ENCODE measurements at places on chromosomes 6 and 20.
A peak's percentile ranks its signal among the peaks of the same experiment; 100 is the strongest.

DNA sequence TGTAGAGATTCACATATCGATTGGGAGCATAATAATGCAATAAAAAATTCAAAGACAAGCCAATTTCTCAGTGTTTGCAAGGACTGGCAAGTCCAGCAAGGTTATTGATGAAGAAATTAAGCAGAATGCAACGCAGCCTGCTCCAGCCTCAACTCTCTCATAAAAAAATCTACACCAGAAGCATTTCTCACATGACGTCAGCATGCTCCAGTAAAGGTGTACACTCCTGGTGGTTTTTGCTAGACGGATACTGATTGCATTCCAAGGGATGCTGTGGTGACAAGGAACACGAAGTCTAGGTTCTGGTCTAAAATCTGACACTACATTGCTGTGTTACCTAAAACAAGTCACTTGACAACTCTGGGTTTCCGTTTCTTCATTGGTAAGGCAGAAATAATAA, 167.4 kb upstream of the PRND start:
- no peak for DNase-seq

DNA sequence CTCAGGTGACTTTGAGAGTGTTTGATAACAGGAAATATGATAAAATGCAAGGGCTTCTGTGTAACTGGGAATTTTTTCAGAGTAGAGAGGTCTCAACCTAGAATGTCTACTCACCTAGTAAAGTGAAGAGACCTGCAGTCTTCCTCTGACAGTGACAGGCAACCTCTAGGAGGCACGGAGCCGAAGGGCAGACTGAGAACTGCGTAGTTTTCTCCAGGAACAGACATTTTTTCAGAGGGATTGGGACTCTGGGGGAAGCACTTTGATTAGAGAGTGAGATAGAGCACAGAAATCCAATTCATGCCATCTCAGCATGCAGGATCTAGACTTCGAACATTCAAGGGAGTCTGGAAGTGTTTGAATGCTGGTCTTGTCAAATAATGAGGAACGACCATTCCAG, 213.3 kb downstream of the AKAP7 start:
- DNase-seq: no peak

DNA sequence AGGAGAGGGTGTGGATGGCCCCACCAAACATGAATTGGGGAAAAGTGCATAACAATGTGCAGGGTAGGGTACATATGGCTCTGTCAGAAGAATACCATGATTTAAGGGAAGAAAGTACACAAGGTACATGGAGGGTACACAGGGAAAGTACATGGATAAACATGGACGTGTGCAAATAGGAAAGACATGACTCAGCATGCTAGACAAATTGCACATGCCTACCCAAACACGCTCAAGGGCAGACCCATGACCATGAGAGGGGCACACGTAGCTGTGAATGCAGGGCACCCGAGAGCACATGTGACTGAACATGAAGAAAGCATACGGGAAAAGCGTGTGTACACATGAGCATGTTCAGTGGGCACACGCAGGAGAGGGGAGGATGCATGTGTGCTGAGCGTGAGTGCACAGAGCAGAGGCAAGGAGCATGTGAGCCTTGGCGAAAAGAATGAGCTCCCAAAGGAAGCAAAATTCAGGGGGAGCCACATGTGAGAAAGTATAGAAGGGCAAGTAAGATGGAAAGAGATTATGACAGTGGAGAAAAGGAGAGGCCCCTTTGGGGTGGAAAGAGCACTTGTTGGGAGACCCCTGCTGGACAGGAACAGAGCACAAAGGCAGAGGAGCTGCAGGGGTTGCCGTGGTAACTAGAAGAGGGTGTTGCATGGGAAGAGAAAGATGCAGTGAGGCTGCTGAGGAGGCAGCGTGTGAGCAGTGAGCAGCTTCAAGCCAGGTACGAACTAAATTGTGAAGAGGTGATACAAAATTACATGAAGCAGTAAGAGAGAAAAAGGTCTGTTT, 17.8 kb downstream of the OR2H2 start:
- peak; percentile 49 for DNase-seq

GRCh38 chr20:56934888-56935287, 305.8 kb downstream of the TFAP2C start:
- no peak for DNase-seq

GRCh38 chr6:57216235-57217101, 5.6 kb downstream of the RAB23 start:
- peak; percentile 28 for DNase-seq

- peak; percentile 30 for DNase-seq
These were observed 168.0 kb downstream of the HDGFL1 start for GRCh38 chr6:22737331-22737730.

DNA sequence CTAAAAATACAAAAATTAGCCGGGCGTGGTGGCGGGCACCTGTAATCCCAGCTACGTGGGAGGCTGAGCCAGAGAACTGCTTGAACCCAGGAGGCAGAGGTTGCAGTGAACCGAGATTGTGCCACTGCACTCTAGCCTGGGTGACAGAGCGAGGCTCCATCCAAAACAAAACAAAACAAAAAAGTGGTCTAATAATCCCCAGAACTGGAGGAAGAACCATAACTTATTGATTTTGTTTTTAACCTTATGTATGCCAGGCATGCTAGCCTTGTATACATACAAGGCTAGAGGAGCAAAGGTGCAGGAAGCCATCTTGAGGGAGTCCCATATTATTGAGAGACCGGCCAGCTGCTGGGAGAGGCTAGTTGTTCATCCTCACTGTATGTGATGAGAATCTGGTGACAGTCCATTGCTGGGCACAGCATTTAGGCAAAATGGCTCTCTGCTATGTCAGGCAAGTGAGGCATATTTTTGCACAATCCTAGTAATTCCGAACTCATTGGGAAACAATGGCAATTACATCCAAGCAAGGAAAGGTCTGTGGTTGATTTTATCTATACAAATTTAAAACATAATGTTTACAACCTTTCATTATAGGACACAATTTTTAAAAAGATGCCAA, 18.0 kb downstream of the HFE start:
- DNase-seq: no peak

GRCh38 chr6:1024587-1024986, 287.3 kb upstream of the FOXQ1 start:
- no peak for DNase-seq

GRCh38 chr6:20234136-20234535, 21.9 kb upstream of the MBOAT1 start:
- DNase-seq: no peak

- DNase-seq: no peak
These were observed 309.3 kb downstream of the HDGFL1 start for GRCh38 chr6:22878706-22879105.

DNA sequence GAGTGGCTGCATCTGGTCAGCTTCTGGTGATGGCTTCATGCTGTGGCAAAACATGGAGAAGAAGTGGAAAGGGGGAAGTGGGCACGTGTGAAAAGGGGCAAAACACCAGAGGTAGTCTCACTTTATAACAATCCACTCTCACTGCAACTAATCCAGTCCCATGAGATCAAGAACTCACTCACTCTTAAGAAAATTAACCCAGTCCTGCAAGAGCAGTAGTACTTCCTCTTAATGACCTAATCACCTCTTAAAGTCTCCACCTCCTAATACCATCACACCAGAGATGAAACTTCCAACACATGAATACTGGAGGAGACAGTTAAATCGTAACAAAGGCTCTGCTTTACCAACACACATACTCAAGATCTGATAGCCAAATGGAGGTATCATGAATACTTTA, 152.6 kb downstream of the THEMIS start:
- no peak for DNase-seq

DNA sequence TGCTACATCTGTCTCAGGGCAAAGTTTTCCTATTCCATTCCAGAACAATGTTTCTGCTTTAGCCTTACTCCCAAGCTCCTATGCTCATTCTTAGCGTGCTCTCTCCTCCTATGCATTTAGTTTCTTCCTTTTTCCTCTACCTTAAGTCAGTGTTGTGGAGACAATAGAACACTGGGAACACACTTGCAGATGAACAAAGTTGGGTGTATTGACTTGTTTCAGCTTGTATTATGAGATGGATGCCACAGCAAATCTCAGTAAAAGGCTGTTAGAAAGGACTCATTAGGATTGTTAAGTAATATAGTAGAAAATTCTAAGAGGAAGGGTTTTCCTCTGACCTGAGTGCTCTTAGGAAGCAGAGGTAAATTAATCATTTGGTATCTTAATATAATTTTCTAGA, 48.4 kb downstream of the BMP5 start:
- no peak for DNase-seq

DNA sequence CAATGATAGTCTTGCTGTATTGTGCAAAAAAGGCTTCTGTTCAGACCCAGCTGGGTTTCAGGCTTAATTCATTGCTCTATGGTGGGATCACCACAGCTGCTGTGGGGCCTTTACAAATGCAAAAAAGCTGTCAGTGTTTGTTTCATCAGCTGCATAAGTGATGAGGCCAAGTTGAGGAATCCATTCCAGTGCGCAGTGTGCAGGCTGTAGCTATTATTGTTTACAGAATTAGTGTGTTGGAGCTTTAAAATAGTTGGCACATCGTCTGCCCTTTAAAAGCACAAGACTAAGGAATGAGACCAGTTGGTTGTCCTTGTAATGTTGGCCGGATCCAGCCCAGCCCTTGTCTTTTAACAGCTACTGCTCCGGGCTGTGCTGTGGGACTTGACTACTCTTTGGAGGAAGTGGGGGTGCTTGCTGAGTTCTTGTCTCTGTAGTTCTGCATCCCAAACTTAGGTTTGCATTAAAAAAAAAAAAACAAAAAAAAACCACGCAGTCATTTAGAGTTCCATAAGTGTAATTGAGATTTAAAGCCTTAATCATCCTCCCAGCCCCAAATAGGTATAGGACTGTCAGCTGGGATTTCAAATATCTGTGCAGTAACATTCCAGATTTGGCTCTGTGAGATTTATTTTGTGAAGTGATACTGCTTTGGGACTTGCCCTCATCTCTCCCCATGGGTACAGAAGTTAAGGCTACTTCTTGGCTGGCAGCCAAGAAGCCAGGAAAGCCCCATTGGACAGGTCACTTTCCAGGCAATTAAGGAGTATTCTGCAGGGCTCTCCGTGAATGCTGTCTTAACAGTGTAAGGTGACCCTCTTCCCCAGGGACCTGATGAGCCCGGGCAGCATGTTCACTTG, 19.3 kb downstream of the JARID2 start:
- DNase-seq: peak; percentile 36

DNA sequence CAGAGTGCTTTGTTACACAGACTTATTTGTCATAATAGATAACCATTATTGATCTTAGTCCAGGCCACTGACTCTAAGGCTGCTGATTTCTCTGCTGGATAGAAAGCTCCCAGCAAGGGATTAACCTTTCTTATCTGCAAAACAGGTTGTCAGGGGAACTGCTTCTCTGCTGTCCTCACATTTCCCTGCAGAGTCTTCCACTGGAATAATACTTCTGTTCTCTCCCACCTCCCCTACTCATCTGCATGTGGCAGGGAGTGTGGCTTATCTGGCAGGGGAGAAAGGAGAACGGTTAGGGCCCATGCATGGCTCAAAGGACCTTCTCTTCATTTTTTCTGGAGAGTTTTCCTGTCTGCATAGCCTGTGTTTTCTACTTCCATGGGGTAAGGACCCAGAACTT, 86.2 kb downstream of the LAMP5 start:
- DNase-seq: no peak

- peak; percentile 27 for DNase-seq
These were observed 32.8 kb upstream of the HBS1L start for GRCh38 chr6:135087403-135087802.

DNA sequence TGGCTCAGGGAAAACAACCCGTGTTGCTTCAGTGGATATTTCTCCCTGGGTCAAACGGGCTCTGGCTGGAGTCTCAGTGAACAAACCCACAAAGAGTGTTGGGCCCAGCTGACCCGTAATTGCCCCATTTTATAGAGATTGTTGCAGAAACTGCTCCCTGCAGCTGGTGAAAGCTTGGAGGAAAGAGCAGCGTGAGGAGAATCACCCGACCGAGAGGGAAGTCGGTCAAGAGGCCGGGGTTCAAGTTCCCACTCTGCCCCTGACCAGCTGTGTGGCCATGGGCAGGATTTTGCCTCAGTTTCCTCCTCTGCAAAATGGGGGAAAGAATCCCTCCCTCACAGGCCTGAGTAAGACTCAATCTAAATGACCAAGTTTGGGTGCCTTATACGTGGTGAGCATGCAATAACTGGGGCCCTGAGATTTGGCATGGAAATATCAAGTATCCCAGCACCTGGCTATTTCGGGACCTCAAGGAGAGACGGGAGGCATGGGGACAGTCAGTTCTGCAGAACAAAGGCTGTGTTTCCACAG, 1.7 kb upstream of the TGM2 start:
- no peak for DNase-seq

- DNase-seq: no peak
These were observed 63.5 kb upstream of the STMND1 start for GRCh38 chr6:17038316-17038715.

GRCh38 chr6:13296536-13296997, 31.8 kb downstream of the TBC1D7 start:
- DNase-seq: peak; percentile 7

- DNase-seq: no peak
These were observed 126.6 kb upstream of the NAA20 start for GRCh38 chr20:19890445-19891051.

DNA sequence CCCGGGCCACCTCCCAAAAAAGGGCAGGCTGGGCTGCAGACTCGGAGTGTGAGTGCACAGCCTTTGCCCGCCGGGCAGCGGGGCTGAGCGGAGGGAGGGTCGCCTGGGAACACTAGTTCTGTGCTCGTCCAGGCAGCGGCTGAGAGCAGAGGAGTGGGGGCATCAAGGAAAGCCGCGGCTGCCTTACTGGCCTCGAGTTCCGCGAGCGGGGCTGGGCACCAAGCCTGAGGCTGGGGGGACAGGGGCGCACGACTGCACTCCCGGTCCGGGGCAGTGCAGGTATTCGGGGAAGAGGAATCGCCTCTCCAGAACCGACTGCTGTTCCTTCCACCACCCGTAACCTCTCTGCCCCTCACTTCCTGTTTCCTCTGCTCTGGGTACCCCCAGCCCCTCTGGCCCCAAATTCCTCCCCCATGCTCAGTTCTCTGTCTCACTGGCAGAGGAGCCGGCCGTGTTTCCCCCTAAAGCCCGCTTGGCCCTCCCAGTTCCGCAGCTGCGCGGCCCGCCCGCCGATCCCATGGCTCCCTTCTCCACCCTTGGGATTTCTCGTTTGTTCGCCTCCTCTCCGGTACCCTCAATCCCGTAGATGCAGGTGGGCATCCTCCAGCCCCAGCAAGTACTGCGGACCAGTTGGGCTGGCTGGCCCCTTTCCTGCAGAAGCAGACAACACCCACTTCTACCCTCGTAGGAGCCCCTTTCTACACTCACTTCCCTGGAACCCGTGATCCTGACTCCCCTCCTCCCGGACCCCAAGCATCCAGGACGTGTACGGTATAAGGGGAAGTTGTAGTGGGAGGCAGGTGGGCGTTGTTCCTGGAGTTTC, 5.1 kb downstream of the RING1 start:
- DNase-seq: peak; percentile 64

DNA sequence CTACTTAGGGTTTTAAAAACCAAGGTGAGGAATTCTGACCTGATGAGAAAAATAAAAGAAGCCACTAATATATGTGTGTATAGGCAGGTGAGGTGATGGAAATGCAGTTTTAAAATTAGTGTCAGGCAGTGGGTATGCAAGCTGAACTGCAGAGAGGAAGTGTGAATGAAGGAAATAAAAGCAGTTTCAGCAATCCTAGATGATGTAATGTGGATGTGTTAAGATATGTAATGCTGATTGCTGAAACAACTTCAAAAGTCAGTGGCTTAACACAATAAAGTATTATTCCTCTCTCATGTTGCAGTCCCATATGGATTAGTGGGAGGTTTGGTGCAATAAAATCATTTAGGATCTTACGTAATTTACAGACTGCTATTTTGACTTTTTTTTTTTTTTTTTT, 119.9 kb upstream of the ASCC3 start:
- no peak for DNase-seq

Measured in Kasumi-1 (cell line).